ENCODE measurements at places on chromosomes 5 and 9. TPM values are rescaled to one million over a fixed set of nuclear protein-coding genes. Genes with fewer than 3 reads are reported as not detected.

The COL27A1 gene
- total RNA-seq = 13.0 TPM

The CCDC183 gene
- total RNA-seq = not detected

The LCNL1 gene
- not detected for total RNA-seq

The SLC6A3 gene
- total RNA-seq = 0.23 TPM

The ACTBL2 gene
- 0.05 TPM for total RNA-seq

DNA sequence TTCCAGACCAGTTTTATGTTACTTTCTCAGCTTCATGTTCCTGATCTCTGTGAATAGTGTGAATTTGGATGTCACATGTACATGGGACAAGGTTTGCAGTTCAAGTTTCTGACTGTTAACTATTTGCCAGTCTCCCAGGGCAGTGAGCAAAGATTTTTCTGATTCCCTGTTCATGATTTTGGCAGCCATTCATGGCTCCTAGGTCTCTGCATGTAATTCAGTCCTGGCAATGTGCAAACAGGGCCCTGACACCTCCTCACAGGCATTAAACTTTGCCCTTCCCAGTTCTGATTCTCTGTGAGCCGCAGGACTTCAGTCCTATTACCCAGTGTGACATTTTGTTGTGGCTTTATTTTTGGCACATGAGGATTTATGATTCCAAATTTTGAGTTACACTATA is 349.7 kb downstream of the ARRDC3 start:
- DNase-seq = no peak

DNA sequence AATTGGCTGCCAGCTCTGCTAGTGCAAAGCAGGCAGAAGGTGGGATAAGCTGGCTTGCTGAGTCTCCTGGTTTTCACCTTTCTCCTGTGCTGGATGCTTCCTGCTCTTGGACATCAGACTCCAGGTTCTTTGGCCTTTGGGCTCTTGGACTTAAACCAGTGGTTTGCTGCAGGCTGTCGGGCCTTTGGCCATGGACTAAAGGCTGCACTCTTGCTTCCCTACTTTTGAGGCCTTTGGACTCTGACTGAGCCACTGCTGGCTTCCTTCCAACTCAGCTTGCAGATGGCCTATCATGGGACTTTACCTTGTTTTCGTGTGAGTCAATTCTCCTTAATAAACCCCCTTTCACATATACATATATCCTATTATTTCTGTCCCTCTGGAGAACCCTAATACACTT is 1293.9 kb upstream of the CDH6 start:
- DNase-seq = no peak

GRCh38 chr9:109507421-109507838 is 9.3 kb upstream of the PTPN3 start:
- no peak for DNase-seq

GRCh38 chr5:109916481-109917153 is 226.9 kb downstream of the MAN2A1 start:
- no peak for DNase-seq

DNA sequence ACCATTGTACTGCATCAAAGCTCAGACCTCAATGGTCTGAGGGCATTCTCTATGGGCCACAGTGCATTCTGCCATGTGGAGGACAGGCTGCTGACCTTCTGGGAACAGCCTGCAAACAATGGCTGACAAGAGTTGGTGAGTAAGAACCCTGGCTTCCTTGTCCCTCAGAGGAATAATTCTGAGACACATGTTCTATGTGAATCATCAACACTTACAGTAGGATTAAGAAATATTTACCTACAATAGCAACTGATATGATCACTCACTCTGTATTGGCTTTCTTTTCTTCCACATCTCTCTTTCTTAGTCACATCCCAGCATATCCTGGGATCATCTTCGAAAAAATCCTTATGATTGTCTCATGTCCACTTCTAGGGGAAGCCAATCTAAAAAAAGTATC is 306.5 kb upstream of the ITGA1 start:
- no peak for DNase-seq

DNA sequence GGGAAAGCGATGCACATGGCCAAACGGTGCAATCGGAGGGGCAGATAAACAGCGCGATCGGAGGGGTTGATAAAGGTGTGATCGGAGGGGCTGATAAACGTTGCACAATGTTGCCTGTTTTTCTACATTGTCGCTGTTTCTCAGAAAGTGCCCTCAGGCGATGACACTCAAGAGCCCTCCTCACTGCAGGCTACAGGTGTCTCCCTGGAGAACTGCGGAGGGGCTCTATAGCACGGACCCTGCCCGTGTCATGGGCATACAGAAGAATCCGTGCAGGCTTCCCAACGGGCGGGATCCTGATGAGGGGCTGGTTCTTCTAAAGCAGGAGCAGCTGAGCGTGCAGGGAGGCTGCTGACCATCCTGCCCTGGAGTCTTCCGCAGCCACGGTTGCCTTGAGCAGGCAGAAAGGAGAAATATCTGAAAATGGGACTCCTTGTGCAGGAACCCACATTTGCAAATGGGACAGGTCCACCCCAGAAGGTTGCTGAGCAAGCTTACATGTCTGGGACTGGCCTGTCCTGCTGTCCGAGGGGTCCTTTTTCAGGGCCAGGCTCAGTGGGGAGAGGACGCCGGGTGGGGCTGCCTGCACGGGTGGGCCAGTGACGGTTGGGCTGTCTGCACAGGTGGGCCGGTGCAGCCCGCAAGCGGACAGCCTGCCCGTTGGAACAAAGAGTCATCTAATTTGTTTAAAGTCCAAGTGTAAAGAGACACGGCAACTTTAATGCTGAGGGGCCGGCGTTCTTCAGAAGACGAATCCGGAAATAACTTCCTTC is 25.1 kb upstream of the LPCAT1 start:
- DNase-seq = no peak

GRCh38 chr5:73122875-73123810 is 2.8 kb downstream of the TMEM171 start:
- peak; percentile 47 for DNase-seq

DNA sequence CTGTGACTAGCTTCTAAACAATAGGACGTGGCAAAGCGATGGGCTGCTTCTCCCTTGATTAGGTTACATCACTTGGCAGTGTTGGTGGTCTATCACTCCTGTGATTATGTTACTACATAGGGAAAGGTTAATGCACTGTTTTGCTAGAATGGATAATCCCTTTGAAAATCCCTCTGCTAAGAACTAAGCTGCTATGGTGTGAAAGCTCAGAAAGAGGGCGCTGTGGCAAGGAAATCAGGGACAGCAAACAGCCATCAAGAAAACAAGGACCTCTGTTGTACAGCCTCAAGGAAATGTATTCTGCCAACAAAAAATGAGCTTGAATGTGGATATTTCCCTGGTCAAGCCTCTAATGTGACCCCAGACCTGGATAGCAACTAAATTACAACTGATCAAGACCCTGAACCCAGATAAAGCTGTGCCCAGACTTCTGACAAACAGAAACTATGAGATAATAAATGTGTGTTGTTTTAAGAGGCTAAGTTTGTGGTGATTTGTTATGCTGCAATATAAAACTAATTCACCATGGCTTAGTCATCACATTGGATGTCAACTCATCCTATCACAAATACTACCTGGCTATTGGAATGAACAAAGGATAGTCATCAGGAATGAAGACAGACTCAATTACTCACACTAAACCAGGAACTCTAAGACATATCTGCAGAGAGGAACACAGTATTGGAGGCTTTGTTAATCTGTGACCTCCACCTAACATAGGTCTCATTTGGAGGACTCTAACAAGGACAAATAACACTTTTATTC is 1215.9 kb downstream of the EFNA5 start:
- DNase-seq = peak; percentile 69
